Heart left ventricle (tissue), 16 donors: ENCODE measurements at places on chromosomes 11 and 22.
A peak's percentile ranks its signal among the peaks of the same experiment; 100 is the strongest.

DNA sequence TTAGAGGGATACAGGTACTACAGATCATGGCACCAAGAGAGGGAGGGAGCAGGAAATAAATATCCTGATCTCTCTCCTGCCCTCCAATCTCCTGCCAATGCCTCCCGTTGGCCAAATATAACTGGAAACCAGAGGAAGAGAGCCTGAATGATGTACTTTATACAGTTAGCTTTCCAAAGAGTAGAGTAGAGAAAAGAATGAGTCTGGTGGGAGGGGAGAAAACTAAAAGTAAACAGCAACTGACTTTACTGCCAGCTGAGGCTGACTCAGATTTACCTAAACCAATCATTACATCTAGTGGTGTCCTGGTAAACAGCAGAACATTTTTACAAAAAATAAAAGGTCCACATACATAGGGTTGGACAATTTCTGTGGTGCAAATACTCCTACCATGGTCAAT is 5.1 kb downstream of the MPZL3 start:
- no peak for DNase-seq

DNA sequence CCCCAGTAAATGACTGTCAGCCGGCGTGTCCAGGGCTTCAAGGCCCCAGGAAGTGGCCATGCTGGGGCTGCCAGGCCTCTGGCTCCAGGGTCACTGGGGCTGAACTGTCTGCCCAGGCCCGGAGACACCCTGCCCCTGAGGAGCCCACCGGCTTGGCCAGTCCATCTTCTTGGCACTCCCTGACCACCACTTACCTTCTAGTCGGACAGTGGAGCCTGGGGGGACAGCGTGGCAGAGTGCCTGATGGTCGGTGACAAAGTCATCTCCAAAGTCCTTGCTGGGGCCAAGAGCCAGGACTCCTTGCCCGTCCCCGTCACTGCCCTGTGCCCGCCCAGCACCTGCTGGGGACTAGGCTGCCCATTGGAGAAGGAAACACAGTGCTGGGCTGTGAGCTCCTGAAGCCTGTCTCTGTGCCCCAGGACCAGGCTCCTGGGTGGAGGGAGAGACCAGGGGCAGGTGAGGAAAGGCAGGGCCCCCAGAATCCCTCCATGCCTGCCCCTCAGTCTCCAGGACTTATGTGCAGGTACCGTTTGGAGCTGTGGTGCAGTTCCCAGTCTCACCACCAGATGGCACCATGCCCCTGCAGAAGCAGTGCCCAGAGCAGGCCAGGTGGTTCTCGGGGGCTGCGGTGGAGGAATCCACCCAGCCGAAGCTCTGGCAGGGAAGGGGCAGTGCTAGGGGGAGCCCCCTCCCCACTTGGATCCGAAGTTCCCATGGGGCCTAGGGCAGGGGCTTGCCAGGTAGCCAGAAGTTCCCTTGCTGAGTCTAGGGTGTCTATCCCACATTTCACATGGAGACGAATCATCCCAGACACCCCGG is 6.0 kb upstream of the CCDC188 start:
- peak; percentile 75 for DNase-seq

DNA sequence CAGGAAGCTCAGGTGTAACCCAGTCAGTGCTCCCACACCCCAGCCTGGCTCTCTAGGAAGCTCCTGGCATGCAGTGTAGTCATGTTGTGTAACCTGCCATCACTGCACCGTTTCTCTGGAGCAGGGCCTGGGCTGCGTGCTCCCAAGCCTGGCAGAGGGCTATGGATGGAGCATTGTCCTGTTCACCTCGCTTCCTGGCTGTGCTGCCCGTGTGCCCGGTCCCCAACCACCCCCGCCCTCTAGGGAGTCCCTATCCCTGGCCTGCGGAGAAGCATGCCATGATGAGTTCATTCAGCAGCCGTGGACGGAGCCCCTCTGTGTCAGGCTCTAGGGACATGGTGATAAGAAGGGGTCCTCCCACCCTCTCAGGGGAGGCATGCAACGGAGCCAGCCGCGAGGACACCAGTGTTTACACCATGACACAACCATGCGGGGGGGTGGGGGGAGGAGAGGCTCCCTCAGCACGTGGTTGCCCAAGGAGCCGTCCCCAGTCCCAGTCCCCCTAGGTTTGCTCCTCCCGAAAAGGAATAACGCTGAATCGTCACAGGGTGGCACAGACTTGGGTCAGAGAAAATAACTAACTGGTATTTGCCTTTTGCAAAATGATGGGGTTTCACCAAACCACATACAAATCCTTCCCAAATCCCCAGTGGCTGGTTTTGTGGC is 73.1 kb downstream of the FBLN1 start:
- no peak for DNase-seq

- DNase-seq, result no peak
Observed at GRCh38 chr11:71418643-71419042, 29.6 kb downstream of the DHCR7 start.

DNA sequence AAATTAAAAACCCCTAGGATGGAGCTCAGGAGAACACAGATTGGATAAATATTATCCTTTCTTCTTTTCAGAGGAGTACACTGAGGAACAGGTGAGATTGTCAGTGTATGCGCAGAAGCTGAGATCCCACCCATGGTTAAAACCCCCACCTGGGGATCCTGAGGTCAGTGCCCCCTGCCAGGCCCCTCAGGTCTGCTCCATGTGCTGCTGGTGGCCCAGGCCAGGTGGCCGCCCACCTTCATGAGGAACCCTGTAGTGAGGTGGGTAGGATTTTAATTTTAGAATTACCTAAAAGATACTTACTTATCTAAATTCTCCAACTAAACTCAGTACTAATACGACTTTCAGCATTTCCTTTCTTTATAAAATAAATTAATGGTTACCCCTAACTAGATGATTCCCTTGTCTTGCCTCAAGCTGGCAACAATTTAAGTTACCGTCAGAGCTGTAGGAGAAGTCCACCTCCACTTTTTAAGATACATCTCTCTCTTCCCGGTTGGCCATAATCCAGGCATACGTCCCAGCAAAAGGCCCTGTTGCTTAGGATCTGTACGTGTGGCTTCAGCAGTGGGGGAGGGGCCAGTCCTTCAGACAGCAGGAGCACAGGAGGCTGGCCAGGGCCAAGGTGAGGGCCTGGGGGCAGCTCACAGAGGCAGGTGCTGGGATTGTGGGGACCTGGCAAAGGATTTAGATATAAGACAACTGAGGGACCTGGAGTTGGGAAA is 61.5 kb upstream of the PITPNB start:
- DNase-seq, result no peak
